ENCODE measurements at places on chromosomes 4 and X.
A peak's percentile ranks its signal among the peaks of the same experiment; 100 is the strongest.

DNA sequence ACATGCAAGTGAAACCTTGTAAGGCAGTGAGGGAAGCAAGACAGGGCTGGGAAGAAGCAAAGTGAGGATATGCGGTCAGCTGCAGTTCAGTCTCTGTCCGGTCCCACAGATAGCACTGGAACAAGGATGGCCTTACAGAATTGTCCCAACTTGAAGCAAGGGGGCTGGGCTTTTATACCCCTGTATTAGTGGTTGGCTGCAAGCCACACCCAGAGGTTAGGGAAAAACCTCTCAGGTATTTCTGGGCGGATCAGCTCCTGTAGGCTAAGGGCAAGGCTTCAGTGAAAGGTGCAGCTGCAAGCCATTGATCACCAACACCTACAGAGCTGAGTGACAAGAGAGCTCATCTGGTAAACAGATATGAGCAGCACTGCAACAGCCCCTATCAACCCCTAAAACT, 89.0 kb downstream of the KDR start:
- no peak for DNase-seq

GRCh38 chrX:108811891-108812290, 75.5 kb upstream of the IRS4 start:
- DNase-seq: no peak

GRCh38 chr4:78129383-78130108, 72.4 kb downstream of the FRAS1 start:
- no peak for DNase-seq

- DNase-seq: peak; percentile 9
Observed at GRCh38 chr4:82984459-82984858, 26.2 kb downstream of the LIN54 start.

DNA sequence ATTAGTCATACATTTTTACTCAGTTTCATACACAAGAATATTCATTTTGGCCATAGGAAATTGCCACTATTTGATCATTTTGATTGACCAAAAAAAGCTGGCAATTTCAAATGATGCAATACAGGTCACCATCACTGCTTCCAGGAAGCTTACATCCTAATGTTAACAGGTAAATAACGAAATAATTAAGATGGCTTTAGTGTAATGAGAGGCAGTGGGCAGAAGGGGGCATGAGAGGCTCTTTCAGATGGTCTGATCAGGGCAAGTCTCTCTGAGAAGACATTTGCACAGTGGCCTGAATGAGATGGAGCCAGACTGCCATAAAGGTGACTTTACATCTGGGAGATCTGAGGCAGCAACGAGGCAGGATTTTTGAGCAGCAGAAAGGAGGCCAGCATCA, 170.7 kb downstream of the SLIT2 start:
- peak; percentile 33 for DNase-seq

- DNase-seq: no peak
Observed at GRCh38 chr4:78611215-78611558, 59.6 kb downstream of the ANXA3 start.

- DNase-seq: no peak
Observed at GRCh38 chr4:119664168-119664907, 35.7 kb upstream of the PDE5A start.

DNA sequence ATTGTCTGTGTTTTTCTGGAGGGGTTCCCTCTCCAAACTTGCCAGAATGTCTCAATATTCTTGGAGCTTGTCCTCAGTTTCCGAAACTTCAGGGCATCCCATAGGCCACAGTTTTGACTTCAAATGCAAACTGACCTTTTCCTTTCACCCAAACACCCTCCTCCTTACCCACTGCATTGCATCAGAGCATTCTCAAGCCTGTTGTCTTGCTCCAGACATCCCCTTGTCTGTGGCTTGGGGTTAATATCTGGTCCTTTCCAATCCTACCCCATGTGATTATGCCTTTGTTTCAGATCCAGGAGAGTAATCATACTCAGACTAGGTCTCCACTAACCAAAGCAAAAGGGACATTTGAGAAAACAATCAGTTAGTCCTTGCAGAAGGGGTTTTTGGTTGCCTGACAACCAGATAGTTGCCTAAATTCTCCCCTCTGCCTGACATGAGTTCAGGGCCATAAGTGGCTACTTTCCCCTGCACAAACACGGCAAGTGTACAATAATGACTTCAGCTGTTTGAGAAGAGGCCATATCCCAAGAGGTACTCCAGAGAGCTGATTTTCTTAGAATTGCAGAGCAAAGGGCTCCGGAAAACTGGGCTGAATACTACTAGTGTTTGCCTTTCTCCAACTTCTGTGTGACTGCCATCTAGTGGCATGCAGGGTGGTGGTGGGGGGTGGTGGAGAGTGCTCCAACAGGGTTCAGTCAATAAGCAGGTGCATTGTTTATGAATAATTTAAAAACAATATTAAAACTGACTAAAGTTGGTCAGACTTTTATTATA, 130.2 kb downstream of the CHRDL1 start:
- no peak for DNase-seq
